ENCODE measurements at places on chromosomes 6 and 20.

DNA sequence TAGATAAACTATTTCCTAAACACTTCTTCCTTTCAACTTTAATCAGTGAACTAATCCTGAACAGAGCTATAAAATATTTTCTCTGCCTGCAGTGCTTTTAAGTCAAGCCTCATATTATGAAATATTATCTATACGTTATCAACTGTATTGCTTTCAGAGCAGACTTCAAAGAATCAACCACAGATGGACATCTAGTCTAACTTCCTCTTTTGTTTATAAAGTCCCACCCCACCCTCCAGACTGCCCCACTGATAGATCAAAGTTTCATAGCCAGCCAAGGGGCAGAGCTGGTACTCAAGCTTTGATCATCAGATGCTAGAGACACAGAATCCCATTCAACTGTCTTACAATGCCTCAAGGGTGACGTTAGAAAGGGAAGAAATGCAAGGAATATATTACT, 308.3 kb downstream of the LAMA2 start:
- no peak for DNase-seq

GRCh38 chr6:33335916-33336315, 18.4 kb upstream of the ZBTB22 start:
- DNase-seq: no peak

GRCh38 chr20:62346398-62347150, 20.5 kb downstream of the LAMA5 start:
- DNase-seq: no peak

DNA sequence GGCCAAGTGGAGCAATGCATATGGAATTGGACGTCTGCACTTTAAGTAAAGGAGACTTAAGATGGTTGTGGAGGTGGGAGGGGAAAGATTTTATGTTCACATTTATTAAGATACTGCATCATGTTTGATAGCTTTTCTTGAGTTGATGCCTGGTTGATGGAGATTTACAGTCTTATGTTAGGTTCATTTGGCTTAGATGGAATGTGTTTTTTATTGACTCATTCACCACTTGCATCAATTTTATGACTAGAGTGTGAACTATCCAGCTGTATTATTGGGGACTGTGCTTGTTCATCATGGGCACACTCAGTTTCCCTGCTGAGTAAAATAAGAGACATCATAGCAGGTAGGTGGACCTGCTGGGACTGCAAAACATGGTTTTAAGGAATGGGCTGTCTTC, 91.2 kb upstream of the SCP2D1 start:
- no peak for DNase-seq

- DNase-seq: no peak
These were observed 3.3 kb upstream of the SLC29A1 start for GRCh38 chr6:44219815-44220784.
